ENCODE measurements at places on chromosomes 1 and 21.

DNA sequence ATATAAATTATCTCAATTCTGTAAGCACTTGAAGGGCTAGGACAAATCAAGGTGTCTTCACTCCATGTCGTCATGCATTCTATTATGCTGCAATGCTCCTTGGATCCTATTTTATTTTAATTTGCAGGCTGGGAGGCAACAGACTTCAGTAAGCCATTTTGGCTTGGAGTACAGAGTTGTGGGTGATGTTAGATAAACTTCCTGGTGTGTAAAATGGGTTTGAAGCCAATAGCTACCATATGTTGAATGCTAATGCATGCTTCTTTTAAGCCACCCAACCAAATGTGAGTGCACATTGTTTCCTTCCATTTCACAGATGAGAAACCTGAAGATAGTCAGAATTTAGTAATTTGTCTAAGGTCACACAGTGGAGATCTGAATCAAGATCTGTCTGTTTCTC is 482.8 kb downstream of the DISC1 start:
- DNase-seq, result no peak

- peak; percentile 48 for DNase-seq
These were observed 21.5 kb upstream of the RCAN3 start for GRCh38 chr1:24481101-24481500.

GRCh38 chr1:210235363-210236053 is 2.9 kb downstream of the SERTAD4 start:
- no peak for DNase-seq

DNA sequence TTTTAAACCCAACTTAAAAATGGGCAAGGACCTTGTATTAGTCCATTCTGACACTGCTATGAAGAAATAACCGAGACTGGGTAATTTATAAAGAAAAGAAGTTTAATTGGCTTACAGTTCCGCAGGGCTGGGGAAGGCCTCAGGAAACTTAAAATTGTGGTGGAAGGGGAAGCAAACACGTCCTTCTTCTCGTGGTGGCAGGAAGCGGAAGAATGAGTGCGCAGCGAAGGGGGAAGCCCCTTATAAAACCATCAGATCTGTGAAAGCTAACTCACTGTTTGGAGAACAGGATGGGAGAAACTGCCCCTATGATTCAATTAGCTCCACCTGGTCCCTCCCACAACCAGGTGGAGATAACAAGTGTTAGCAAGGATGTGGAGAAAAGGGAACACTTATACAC is 237.7 kb downstream of the SEC16B start:
- DNase-seq, result no peak

DNA sequence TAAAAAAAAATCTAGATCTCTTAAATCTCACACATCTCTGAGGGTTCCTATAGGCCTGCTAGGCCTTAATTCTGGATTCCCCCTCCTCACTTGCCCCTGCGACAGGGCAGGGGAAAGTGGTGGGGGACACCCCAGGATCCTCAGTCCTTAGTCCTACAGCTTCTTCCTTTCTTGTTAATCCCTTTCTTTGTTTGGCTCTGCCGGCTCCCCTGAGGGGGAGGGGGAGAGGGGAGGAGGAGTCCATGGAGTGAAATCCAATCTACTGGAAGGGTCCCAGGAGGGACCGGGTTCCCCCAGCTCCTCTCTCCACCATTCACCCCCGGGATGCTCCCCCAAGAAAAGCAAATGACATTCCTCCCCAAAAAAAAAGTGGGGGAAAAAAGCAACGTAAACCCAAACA is 8.5 kb downstream of the MEX3A start:
- no peak for DNase-seq

DNA sequence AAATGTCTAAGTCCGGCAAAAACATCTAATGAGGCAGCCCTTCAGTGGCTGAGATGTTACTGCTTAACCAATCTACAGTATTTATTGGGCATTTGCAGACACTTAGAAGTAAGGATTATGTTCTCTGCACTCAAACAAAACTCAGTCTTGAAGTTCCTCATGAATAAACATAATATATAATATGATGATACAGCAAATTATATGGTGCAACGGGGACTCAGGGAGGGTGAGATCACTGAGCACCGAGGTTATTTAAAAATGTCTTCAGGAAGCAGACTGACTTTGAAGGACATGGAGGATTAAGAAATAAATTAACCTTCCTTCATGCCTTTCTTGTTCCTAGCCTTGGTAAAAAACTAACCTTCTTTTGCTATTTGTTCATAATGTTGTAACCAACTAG is 27.9 kb downstream of the WDR64 start:
- no peak for DNase-seq

DNA sequence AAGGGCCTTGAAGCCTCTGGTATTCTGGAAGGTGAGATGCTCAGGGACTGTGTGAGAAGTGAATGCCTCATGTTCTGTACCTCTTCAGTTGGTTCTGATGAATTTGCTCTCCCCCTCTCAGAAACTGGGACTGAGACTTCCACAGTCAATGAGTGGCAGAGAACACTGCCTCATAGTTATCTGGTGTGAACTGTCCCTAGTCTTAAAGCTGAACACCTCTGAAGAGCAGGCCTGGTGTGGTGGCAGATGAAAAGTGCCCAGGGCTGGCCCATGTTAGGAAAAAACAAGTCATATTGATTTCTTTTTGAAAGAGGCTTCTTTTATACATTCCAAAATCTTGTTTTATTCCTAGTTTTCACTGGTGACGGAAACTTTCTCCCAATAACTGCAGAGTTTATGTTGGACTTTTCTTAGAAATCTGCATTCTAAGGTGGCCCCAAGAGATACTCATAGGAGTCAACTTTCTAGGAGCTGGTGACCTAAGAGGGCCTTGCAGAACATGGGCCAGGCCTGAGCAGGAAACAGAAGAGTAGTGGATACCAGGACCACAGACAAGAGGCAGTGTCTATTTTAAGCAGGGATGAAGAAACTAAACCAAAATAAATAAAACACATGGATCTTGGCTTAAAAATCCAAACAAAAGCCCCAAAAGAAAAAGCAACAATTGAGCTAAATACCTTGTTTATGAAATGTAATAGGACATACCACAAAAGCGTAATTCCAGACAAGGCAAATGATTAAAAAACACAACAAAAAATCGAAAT is 19.5 kb downstream of the DUSP10 start:
- no peak for DNase-seq

DNA sequence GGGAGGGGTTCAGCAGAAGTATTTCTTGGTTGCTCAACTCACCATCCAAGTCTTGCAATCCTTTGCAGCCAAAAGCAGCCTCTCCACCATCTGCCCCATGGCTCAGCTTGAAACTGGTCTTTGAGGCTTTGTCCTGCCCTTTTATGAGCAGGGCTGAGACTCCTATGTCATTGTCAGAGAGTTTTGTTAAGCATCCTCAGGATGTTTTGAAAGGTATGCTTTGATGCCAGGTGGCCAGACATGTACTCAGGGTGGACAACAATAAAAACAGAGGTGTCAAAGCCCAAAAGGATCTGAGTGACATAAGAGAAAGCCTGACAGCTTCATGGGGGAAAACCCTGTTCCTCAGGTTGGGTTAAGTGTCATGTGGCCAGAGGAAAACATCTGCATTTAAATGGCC is 310.5 kb downstream of the PRDM2 start:
- no peak for DNase-seq

DNA sequence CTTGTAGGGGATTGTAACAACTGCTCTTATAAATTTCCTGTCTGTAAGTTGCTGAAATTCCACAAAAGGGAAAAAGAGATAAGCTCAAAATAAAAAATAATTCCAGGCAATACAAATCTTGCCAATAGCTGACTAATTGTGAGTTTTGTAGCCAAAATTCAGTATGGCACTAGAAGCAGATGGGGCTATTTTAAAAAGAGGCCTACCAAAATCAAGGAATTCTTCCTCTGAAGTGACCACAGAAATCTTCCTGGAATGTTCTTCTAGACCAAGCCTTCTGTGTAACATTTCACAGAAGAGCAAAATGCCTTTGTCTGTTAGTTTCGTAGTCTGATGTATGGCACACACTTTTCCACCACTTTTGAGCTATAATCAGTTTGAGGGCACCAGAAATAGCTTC is 127.6 kb downstream of the CYYR1 start:
- no peak for DNase-seq

GRCh38 chr1:29896300-29896699 is 660.0 kb downstream of the PTPRU start:
- DNase-seq, result no peak

GRCh38 chr1:92934395-92935378 is 26.6 kb downstream of the DIPK1A start:
- DNase-seq, result no peak

DNA sequence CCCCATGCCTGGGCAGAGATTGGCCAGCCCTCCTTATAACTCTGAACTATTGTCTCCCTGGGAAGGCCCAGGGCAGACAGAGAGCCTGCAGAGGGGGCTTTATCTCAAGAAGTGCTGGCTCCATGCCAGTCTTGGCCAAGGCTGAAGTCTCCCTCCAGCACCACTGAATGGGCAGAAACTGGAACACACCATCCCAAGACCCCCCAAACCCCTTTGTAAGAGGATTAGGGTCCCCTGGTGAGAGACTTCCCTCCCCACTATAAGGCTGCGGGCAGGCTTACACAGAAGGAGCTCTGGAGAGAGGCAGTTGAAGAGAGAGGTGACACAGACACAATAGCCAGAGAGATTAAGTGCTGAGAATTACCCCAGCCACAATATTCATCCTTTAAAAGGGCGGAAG is 97.2 kb downstream of the NAV1 start:
- DNase-seq, result no peak

GRCh38 chr1:44810101-44810761 is 1.9 kb downstream of the BTBD19 start:
- DNase-seq, result no peak

DNA sequence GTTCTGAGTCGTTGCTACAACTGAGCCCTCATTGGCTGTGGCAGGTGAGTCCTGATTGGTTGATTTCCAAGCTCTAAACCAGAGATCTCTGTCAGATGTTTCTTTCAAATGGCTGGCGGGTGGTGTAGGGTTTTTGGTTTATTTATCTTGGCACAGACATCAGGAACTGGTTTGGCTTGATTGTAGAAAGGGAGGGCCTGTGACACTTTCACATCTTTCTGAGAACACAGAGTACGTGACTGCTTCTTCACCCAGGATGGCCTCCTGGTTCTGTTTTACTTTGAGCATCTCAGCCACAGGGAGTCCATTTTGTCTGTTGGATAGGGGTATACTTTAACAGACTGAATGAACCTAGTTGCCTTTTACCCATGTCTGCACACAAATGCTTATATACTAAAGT is 89.4 kb upstream of the GPR52 start:
- no peak for DNase-seq

GRCh38 chr1:96309783-96310182 is 411.8 kb upstream of the PTBP2 start:
- DNase-seq, result no peak

DNA sequence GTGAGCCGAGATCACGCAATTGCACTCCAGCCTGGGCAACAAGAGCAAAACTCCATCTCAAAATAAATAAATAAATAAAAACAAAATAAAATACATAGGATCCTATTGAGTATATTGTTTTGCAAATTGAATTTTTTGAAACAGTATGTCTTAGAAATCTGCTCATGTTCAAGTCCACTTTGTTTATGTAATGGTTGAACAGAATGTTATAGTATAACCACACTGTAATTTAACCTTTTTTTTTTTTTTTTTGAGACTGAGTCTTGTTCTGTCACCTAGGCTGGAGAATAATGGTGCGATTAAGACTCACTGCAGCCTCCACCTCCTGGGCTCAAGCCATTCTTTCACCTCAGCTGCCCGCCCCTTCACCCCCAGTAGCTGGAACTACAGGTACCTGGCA is 31.4 kb downstream of the PARK7 start:
- no peak for DNase-seq

DNA sequence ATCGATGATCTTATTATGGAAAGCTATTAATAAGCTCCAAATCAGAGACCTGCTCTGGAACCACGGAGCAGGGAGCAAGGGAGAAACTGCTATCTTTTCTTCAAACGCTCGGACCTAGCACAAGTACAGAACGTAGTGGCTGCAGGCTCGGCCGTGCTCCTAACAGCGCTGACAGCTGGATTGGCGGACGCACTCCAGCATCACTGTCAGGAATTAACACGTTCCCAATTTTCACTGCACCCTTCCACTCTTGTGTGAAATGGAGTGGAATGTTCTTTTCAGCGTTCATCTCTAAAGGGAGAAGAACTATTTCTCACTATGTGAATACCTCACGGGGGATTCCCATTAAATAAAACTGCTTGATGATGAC is 106.9 kb downstream of the ZNF281 start:
- no peak for DNase-seq

DNA sequence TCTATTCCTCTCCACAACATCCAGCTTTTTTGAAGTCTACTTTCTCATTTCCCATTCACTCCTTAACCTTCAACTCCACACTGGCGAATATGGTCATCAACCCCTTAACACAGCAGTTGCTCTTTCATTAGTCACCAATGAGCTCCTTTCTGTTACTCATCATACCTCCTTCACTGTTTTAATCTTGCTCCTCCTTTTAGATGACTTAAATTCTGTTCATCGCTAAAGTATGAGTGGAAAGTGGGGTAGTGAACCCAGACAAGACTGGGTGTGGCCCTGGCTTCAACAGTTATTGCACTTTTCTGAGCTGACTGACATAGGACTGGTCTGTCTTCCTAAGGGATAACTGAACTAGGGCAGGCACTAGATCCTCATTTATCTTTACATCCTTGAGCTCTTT is 51.3 kb downstream of the AKT3 start:
- no peak for DNase-seq

DNA sequence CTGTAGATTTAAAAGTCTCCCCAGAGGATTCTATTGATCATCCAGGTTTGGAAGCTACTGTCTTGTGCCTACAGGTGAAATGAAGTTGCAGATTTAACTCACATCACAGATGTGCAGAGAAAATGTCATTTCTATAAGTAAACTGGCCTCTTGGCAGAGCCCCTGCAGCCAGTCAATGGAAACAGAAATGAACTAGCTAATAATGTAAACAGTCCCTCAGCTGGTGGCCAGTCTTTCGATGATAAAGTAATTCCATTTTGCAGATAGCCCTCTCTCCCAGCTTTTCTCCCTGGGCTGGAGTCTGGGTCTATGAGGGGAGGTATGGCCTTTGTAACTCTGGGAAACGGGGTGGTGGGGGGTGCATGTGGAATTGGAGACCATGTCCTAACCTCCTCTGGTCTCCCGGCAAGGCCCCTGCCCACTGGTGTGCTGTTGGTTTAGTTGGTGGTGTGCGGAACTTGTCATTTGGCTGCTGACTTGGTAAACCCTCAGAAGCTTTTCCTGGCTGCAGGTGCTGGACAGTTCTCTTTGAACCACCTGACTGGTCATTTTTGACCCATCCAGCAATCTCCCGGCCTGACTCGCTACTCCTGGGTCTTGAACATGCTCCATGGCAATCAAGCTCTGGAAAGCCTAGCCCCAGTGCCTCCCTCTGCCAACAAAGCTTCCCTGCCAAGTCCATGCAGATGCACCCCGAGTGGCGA is 14.9 kb downstream of the TBX19 start:
- no peak for DNase-seq
